Caco-2 (cell line): ENCODE measurements at places on chromosomes 11 and 22.

DNA sequence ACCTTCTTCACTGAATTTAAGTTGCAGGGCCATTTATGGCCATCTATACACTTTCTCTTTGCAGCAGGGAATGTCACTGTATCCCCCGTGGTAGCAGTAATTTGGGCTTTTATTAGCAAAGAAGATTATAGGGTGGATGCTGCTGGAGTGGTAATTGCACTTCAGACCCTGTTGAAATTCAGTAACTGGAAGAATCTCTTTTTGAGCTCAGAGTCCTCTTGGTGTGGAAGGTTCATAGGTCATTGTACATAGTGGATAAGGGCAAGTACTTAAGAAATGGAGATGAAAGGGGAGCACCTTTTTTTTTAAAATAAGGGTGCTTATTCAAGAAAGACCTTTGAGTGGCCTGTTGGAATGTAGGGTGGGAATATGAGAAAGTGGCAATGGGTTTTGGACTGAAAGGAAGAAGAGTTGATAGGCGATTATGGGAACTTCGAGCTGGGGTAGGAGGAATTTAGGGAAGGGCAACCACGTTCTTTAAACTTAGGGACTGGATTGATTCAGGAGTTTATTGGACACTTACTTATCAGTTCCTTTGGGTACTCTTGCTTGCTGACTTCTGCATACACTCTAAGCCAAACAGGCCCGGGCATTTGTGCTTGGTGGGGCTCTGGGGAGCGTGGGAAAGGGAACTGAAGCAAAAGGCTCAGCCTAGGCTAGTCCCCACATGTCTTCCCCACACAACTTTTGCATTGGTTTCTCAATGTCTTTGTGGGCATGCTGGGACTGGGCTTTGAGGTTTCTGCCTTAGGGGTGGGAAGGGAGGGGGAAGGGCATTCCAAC lies 26.5 kb downstream of the CTNND1 start:
- DNase-seq, result peak; percentile 62

GRCh38 chr11:86636275-86636674 lies 36.1 kb downstream of the ME3 start:
- no peak for DNase-seq

DNA sequence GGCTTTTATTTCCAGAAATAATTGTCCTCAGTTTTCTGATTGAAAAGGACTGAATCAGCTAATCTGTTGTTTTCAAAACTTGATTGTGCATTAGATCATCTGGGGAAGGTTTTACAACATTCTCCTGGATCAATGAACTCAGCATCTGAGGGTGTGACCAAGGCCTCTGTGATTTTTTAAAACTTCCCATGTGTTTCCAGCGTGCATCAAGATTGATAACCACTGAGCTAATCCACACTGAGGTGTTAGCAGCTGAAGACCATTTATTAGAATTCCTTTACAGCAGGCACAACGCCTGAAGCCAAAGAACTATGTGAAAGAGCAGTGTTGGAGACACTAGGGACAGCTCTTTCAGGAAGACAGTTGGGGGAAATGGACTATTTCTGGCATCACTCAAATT lies 10.2 kb downstream of the VSTM5 start:
- no peak for DNase-seq

- DNase-seq, result no peak
Measured at GRCh38 chr22:45670981-45671782, 452 bp upstream of the ATXN10 start.

GRCh38 chr11:70050243-70050642 lies 27.9 kb upstream of the ANO1 start:
- DNase-seq, result peak; percentile 32

DNA sequence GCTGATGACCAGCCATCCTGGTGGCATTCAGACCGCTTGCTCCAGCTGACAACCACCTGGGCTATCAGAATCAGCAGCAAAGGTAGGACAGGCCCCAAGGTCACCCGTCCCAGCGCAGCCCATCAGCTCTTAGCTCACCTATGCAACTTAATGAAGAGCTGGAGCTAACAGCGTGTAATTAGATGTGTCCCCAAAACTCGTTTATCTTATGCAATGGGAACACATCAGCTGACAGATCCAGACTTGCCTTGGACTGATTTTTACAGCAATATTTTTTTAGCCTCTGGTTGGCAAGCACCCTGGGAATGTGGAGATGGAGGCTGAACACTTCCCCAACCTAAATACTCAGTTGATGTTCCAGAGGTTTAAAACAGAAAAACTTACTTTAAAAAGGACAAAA lies 76.0 kb downstream of the PACSIN2 start:
- no peak for DNase-seq

GRCh38 chr11:117793583-117793982 lies 3.4 kb downstream of the DSCAML1 start:
- no peak for DNase-seq

DNA sequence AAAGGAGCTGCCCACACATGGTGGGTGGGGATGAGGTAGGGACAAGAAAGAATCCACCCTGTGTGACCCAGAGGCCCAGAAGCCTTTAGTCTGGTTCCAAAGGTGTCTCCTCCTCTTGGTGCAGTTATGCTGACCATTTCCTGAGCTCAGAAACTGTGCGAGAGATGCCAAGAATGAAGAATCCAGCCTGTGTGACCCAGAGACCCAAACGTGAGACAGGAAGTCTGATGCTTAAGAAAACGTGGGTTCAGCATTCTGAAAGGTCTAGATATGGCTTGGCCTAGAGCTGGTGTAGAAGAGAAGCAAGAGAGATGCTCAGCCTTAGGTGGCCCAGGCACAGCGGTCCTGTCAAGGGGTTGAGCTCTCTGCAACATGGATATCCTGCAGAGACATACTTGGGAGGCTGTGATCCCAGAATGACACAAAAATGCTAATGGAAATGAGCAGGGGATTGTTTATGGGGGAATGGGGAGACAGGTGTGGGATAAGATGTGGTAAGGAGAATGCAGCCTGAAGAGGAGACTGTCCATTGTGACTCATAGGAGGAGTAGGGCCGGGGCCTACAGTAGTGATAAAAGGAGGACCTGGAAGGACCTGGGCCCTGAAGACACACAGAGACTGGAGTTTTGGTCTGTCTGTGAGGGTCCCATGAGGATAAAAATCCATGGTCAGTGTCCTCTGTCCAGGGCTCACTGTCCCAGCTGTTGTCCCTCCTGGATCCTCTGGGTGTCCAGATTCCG lies 79.0 kb downstream of the ZNF280B start:
- DNase-seq, result no peak

DNA sequence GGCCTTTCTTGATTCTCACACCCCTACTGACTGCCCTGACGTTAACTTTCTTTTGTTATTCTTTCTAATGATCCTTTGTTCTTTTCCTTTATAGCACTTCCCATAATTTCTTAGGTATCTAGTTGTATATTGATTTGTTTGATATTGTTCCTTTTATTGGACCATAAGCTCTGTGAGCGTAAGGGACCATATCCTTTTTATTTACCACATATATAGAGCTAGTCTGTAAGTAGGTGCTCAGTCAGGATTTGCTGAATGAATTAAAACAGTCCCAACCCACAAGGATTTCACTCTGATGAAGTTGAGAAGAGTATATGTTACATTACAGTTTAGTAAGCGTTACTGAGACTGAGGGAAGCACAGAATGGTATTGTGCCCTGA lies 68.8 kb downstream of the EMSY start:
- no peak for DNase-seq

DNA sequence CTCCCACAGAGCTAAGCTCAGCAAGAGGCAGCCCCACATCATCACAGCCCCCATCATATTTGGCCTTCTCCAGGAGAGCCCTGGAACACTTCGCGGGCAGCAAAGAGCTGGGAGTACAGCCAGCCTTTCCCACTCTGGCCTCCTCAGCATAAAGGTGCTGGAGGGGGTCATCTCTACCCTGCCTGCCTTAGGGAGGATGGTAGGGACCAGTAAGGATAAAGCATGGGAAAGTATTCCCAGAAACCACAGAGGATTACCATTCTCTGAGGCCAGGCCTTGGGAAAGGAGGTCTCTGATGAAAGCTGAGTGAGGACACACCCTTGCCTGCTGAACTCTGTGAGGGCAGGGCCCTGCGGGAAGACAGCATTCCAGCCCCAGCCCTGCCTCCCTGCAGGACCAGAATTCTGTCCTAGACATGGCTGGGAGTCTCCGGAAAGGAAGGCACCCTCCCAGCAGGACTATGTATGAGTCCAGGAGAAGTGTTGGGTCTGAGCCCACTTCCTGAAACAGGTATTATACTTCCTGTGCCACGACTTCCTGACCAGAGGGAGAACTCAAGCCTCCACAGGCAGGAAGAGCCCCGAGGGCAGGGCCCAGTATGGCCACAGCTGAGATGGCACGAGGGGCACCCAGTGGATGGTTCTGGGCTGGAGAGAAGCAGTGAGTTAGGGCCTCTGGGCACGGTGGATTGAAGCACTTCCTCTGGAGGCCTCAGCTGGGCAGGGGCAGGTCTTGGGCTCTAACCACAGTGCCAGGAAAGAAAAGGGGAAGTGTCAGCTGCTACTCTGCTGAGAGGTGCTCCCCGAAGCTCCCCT lies 12.9 kb upstream of the CASTOR1 start:
- no peak for DNase-seq

DNA sequence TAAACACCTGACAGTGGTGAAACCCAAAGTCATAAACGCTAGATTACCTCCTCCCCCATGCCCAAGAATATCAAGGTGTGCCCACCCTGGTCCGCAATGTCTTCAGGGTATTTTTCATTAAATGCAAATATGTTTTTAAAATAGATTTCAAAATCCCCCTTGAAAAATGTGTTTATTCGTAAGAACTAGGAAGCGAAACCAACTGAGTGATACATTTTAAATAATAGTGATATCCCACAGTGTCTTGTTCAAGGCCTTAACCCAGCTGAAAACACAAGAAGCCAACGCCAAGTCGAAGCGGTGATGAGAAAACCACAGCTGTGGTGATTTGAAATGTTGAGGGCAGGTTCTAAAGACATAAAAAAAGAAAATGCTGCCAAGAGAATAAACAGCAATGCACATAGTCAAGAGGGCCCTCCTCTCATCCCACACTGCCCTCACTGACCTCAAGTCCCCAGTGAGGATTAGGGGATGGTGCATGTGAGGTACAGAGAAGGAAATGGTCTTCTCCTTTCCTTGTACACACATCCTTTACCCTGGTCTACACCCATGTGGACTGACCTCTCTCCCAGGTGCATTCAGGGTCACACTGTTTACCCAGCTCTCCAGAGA lies 25.5 kb downstream of the KCNJ1 start:
- no peak for DNase-seq

- no peak for DNase-seq
Measured at GRCh38 chr22:45009606-45010531, at the start of gene PHF21B. Gene PHF21B (minus strand): TSS chr22:45010005. CDS start chr22:45009549, 456 bp downstream.
